Activated CD4-positive, alpha-beta T cell treated with anti-CD3 and anti-CD28 coated beads for 1 hour (primary cell): ENCODE measurements at places on chromosomes 5 and 9.

GRCh38 chr5:14801792-14802191 lies 69.8 kb downstream of the ANKH start:
- DNase-seq, result no peak

DNA sequence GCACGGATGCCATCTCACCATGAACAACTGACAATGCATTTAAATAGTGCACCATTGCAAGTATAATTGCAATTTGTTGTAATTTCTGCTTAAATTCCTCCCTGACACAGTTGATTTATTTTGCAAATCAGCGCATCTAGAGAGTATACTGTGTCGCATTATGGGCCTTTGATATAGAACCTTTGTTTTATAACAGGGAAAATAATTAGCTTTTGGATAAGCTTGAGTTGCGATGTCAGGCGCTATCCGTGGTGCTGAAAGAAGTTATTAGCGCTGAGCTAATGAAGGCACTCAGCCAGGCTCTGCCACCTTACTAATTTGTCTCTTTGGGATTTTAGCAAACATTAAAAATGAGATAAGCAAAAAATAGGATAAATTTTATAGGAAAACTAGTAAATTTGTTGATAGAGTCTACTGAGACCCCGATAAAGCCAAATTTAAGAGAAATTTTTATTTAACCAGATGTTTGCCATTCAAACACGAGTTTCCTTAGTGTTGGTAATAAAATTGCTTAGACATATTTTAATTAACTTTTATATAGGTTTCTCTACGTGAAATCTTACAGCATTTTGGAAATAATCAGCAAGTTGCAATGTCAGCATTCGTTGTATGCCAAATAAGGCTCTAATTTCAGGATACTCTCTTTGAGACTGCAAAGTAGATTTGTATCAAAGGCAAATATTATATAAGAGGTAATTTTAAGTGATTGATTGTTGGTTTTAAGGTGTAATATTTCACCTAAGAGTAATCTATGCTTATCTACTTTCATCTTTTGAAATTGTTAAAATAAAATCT lies 355.5 kb downstream of the TLR4 start:
- DNase-seq, result no peak

DNA sequence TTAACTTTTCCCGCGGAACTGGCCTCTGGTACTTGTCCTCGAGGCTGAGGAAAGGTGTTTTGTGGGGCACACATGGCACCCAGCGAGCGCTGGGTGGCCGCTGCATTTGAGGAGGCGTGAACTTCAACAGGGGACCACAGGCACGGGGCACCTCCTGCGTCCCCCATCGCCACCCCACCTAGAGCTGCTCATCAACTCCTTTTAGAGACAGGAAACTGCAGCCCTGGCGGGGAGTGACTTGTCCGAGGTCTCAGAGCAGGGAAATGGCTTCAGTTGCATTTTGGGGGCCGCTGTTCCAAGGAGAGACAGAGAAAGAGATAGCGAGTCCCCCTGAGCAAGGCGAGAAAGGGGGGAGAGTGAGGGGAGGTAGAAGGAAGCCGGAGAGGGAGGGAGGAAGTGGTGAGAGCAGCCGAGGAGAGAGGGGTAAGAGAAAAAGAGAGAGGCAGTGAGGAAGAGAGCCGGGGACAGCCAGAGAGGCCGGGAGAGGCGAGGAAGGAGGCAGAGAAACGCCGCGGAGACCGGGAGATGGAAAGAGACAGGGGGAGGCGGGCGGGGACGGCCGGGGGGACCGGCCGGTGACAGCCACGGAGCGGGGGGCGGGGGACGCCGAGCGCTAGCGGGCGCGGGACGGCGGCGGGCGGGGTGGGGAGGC lies 12.5 kb upstream of the LHX2 start:
- no peak for DNase-seq

DNA sequence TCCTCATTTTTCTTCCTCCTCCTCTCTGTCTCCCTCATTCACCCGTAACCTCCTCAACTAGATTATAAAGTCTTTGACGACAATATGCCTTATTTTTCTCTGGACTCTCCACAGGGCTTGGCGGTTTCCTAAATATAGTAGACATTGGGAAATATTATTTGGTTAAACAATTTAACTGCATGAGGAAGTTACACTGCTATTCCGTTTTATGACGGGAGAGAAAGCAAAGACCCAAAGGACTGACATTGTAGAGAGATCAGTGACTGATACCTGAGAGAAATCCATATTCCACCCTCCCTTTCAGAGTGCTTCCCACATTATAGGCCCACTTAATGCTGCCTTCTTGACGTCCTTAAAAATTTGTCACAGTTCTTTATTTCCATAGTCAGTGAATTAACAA lies 51.2 kb downstream of the GDA start:
- DNase-seq, result no peak

DNA sequence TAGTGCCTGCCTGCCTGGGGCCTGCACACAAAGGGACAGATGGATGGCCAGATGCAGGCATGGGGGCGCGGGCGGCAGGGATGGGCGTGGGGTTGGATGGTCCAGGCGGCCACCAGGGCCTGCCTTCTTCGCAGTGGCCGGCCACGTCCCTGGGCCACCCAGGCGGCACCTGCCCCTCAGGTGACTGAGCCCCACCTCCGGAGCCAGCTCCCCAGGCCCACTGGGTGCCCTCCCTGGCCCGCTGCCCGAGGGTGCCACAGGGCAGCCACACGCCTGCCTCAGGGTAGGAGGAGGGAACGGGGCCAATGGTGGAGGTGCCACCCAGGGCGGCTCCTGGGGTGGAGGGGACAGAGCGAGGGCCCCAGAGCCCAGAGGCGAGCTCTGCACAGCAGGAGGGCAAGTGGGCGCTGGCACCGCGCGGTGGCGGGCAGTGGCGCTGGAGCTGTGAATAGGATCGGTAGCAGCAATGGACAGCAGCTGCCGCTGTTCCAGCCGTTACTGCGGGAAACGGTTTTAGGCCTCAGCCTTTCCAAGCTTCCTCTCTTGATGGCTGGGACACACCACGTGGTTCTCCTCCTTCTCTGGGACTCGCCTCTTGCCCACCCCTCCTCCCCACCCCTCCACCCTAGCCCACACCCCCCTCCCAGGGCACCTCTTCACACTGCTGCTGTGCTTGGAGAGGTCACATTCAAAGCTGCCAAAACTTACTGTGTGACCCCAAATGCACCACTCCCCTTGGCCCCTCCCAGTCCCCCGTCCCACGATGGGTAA lies 19.1 kb downstream of the LHX3 start:
- DNase-seq, result no peak

DNA sequence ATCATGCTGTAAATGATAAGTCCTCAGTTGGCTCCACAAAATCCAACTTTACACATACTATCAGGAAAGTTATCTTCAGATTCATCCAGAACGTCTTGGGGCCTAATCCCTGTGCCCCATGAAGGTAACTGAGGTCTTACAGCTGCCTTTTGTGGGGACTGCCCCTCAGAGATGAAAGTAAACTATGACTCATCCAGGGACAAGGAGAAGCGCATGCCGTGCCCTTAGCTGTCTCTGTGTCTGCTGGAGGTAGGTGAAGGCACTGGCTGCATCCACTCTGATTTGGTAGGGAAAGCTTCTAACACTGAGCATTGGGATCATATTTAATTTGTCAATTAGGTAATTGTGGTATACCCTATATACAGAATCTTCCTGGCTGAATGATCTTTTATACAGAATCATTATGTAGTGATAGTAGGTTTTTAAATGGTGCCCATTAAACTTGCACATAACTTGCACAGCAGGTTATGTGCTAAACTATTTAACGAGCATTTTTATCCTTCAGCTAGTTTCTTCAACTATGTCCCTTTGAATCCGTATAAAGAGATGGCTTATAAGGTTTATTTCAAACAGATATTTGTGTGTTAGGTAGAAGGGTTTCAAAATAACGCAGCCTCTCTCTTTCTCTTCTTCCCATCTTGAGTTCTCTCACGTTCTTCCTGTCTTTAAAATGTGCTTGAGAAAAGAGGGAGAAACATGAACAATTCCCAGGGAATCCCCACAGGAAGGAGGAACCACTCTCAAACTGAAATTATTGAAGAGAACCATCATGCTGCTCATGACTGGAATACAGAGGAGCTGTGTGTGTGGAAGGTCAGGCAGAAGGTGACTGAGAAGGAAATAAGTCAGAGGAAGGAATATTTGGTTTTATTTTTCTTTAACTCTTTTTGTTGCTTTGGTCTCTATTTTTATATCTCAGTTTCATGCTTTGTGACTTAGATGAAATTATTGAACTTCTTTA lies 250.9 kb downstream of the CD180 start:
- no peak for DNase-seq

DNA sequence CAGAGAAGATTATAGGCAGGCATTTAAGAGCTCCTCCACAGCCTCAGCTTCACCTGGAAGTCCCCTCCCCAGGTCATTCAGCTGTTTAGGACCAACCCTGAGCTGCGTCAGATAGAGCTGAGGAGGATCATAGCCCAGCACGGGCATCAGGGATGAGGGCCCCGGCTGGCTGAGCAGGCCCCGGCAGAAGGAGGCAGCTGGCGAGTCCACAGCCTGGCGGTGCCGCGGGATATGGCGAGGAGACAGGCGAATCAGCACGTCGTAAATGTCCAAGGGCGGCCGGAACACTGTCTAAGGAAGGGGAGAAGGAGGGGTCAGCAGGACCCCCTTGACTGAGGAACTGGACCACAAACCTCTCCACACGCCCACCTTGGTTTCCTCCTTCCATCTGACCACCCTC lies 10.6 kb downstream of the NOL6 start:
- no peak for DNase-seq

- DNase-seq, result no peak
Observed at GRCh38 chr5:81724571-81724970, 26.3 kb downstream of the SSBP2 start.

DNA sequence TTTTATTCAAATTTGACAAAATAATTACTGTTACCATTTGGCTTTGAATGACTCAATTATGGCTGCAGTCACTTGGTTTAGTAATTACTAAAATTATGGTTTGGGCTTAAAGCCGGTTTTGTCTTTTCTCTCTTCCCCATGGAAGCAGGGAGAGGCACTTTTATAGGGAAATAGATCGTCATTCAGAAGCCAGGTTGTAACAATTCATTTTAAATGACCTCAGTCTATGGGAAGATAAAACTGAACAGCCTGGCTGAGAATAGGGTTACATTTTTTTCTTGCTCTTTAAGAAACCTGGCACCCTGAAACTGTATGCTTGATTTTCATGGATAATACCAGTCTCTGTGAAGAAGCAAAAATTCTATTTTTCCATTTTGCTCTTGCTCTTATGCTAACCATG lies 169.8 kb downstream of the SMC2 start:
- DNase-seq, result no peak

DNA sequence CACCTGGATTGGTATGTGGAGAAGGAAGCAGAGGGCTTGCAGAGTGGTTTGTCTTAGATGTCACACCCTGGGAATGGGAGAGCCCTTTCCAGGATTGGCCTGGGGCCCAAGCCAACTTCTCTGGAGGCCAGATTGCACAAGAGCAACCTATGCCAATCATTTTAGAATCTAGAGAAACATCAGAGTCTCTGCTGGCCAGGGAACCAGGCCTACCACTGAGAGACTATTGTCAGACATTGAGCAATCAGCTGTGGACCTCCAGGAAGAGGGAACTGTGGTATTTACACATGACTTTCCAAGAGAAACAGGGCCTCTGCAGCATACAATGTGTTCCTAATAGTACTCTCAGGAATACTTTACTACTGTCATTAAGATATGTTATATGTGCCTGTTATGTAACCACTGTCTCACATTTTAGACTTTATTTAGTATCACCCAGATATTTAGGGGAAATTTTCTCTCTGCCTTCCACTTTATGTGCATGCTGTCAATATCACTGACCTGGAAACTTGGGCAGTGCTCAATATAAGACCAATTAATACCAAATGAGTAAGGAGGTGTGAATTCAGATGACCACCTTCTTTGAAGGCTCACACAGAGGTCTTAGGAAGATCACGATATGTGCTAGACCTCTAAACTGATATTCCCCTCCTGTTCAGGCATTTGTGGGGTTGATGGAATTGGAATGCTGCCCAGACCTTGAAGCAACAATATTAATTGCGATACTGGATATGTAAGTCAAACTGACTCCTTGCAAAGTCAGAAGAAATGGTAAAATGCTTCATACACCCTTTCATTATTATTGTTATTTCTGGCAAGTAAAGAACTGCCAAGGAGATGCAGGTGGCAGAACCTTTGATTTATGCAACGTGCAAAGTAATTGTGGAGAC lies 20.5 kb upstream of the CCL28 start:
- DNase-seq, result no peak

DNA sequence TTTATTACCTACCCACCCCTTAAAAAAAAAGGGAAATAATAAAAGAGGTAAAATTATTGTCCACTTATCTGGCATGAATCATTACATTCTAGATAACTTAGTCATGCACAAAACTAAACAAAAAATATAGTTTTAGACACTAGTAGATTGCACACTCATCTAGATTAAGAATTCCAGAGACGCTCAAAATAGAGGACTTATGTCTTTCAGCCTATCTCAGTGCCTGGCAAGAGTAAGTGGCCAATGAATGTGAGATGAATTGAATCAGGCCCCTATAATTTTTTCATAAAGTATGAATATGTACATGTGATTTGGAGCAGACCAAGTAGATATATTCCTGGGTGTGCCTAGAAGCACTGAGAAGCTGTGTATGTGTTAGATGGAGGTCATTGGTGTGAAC lies 2.0 kb upstream of the RXFP3 start:
- no peak for DNase-seq

DNA sequence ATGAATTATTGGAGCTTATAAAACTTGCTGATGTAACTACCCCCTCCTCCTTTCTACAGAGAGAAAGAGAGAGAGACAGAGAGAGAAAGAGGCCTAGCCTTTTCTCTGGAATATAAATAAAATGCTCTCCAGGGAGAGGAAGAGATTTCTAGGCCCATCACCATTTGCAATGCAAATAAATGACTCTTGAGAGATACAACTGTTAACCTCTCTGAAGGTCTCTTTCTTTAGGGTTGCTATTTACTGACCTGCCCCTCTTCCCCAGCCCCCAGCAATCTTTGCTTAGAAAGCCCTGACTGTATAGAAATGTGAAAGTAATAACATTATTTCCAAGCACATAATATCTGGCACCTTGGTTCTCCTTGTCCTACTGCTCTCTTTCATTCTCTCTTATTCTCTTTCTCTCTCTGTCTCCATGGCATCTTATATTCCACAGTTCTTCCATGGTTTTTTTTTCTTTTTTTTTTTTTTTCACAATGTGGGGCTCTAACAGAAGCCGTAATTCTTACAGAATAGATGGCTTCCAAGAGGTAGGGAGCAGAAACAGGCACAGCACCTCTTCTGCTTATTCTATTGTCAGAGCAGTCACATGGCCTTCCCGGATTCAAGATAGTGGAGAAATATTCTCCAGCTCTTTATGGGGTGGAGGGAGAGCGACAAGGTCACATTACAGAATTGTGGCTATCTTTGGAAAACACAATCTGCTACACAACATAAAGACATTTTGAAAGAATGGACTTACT lies 1087.9 kb upstream of the NUDT12 start:
- no peak for DNase-seq

GRCh38 chr5:171743436-171744076 lies 42.1 kb upstream of the SMIM23 start:
- no peak for DNase-seq
